Activated CD4-positive, alpha-beta T cell treated with anti-CD3 and anti-CD28 coated beads, Interleukin-2, amount 10 ng/mL, durations not matched to agents 24 days and 14 days (primary cell): ENCODE measurements at places on chromosomes 1 and 21.

DNA sequence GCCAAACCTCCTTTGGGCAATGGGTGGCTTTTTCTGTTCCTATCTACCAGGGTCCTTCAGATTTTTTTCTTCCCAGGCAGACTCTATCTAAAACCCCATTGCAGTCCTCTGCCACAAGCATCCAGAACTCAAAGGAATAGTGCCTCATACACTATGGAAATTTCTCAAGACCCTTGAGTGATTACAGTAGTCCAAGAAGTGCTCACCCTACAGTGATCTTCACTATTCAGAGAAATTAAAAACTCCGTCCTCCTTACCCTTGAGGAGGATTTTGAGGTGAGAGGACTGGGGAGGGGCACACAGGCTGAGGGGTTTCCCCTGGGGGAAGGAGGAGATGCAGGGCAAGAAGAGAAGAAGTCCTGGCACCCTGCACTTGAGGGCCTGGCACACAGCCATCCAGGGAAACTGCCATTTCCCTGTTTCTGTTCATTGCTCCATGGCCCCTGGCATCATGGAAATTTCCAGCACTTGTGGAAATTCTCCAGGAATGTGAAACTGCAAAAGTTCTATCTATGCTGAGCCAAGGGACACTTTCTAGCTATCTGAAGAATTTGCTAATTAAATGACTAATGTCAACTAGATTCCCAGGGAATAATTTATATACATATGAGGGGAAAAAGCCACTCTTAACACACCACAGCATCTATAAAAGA lies 102.5 kb upstream of the ATP1B1 start:
- no peak for DNase-seq

- DNase-seq: no peak
These were observed 83.6 kb downstream of the CLIC4 start for GRCh38 chr1:24828887-24829192.

- DNase-seq: no peak
These were observed 337.5 kb upstream of the PLXNA2 start for GRCh38 chr1:208581667-208582066.

GRCh38 chr1:199242147-199242546 lies 603.3 kb downstream of the PTPRC start:
- DNase-seq: no peak

- DNase-seq: no peak
These were observed 73.6 kb downstream of the TBX15 start for GRCh38 chr1:118914379-118915161.

DNA sequence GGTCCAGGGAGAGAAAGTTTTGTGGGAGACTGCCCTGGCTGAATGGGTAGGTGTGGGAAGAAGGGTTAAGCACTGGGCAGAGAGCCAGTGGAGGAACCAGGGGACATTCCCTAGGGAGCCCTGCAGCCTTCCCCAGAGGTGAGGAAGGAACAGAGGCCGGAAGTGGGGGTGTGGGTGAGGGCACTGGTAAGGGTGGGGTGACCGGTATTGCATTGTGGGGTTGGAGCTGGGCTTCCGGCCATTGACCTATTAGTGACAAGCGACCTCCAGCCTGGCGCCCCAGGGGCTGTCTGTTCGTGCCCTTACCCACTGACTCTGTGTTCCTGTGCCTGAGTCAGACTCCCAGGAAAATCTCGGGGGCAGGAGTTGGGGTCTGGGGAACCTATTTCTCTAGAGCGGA lies 3.5 kb upstream of the TSPAN1 start:
- no peak for DNase-seq

DNA sequence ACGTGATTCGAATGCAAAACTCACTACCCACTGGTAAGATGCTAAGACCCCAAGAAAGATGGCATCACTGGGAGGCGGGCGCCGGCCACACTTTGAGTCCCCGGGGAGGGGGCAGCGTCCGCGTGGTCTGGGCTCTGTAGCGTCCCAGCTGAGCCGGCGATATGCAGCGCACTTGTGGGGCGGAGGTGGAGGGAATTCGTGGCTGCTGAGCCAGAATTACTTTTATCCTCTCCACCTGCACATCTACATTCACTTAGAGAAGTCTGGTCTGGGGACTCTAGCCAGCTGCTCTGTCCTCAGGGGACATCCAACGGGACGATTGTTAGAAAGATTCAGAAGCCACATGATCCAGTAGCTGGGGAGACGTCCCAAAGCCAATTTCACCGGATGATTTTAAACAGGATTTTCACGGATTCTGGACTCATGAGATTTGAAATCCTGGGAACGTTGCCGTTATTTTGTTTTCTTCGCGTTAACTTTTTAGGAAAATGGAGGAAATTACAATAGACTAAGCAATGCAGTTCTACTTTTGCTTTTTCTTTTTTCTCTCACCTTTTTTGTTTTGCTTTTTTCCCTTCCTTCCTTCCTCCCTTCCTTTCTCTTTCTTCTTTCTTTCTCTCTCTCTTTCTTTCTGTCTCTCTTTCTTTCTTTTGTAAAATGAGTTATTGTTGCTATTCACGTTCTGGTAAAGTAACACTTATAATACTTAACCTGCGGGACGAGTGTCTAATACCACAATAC lies 1.3 kb downstream of the JAM2 start:
- peak; percentile 63 for DNase-seq

GRCh38 chr1:69947837-69948236 lies 257.5 kb downstream of the LRRC40 start:
- DNase-seq: no peak

DNA sequence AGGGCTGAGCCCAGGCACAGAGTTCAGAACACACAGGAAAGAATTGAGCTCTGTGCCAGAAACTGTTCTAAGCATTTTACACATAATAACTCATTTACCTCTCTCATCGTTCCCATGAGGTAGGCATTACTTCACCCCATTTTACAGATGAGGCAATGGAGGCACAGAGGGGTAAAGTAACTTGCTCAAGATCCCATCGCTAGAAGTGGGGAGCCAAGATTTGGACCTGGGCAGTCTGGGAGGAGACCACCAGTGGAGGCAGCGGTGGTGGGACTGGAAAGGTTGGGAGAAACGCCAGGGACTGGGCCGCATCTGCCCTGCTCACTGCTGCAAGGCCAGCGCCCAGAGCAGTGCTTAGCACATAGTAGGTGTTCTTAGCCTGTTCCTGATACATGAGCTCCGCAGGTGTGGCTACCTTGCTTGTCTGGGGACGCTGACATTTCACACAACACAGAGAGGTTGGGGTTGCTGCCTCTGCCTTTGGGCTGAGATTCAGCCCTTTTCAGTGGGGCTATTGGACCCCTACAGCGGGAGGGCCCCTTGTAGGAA lies 27.8 kb upstream of the EPS8L3 start:
- no peak for DNase-seq

GRCh38 chr1:64514197-64514765 lies 44.4 kb downstream of the CACHD1 start:
- no peak for DNase-seq

DNA sequence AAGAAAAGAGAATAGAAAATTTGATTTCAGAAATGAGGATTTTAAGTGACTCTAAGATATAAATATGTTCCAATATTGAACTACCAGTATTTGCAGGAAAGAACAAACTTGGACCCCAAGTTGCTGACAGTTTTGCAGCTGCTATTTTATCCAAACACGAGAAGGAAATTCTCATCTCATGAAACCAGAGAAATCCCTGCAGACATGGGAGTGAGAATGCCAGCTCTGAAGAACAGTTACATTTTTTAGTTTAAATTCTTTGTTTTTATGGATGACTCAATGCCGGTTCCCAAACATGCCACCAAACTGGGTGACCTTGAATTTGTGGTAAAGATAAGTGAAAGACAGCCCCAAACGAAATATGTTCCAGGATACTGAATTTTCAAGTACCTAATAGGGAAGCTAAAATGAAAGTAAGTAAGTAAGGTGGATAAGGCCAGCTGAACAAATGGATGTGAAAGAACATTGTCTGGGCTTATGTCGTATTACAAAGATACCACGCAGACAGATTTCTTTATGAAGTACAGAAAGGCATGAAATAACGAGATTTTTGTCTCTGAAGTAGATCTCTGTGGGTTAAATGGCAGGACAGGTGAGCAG lies 19.9 kb downstream of the TLR5 start:
- no peak for DNase-seq

DNA sequence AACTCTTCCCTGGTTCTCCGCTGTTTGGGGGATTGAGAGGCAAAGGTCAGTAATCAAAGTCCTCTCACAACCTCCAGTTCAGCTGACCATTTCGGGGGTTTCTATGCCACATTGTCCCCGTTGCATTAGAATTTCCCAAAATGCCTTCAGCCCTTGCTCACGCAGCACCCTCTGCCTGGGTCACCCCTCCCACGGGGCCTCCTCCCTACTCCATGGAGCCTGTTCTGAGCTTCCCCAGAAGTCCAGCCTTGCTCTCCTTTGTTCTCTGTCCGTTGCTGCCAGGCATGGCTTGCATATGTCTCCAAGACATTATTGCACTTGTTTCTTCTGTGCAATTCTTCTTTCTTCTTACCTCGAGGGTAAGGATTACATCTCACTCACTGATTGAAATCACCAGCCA lies 16.5 kb downstream of the DMRTB1 start:
- no peak for DNase-seq

DNA sequence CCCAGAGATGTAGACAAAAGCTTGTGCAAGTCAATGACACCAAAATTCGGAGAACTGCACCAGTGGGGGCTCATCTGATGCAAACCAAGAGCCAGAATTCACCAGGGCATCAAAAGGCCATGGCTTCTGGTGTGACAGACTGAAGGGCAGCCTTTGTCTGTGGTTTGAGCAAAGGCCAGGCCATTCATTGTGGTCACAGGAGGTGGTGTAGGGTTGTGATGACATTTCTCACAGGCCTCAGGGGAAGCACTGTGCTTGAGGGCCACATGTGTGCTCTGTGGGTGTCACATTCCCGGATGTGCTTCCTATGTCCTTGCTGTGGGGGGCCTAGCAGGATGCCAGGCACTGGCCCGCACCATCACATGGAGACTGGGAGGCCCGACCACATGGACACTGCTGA lies 22.5 kb upstream of the KCNE1 start:
- DNase-seq: no peak

DNA sequence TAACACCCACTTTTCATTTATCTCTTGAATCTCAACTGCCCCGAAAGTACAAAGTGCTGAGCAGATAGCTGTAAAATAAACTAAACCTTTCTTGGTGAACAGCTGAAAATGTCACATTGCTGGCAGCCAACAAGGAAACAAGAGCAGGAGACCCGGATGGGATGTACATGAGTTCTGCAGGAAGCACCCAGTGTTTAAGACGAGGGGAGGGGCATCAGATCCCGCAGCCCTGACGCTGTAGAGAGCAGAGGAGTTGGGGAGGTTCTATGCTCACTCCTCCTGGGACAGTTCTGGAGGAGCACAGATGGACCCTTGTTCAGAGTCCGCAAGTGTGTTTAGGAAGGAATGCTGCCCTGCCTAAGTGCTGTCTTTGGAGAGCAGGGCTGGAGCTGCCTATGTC lies 32.0 kb upstream of the EPHA8 start:
- DNase-seq: no peak

- no peak for DNase-seq
These were observed 20.7 kb downstream of the BACE2 start for GRCh38 chr21:41188486-41189149.

DNA sequence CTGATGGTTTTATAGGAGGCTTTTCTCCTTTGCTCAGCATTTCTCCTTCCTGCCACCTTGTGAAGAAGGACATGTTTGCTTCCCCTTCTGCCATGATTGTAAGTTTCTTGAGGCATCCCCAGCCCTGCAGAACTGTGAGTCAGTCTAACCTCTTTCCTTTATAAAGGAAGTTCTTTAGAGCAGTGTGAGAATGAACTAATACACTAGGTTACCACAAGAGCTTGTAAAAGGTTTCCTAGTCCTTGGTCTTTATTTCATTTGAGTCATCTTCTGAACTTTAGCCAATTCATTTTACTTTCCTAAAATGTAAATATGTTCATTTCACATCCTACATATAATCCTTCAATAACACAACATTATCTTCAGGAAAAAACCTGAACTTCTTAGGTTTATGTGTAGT lies 365.3 kb downstream of the HHIPL2 start:
- no peak for DNase-seq

- no peak for DNase-seq
These were observed 84.3 kb upstream of the L1TD1 start for GRCh38 chr1:62110198-62110817.

- DNase-seq: no peak
These were observed 23.5 kb upstream of the LBR start for GRCh38 chr1:225451340-225451739.

DNA sequence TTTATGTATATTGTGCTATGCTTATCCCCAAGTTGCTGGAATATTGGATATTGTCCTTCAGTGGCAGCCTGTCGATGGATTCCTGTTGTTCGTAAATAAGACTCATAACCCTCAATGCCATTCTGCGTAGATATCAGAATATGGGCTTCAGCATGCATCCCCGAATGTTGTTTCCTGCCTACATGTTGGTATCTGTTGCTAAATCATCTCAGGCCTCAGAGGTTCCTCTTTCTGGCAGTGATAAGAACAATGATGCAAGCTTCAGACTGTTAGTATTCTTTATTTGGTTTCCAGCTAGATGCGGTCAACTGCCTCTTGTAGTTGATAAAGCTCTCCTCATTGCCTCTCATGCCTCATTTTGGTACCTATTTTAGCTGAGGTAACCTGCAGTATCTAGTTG lies 2082.6 kb downstream of the MRPL39 start:
- no peak for DNase-seq

DNA sequence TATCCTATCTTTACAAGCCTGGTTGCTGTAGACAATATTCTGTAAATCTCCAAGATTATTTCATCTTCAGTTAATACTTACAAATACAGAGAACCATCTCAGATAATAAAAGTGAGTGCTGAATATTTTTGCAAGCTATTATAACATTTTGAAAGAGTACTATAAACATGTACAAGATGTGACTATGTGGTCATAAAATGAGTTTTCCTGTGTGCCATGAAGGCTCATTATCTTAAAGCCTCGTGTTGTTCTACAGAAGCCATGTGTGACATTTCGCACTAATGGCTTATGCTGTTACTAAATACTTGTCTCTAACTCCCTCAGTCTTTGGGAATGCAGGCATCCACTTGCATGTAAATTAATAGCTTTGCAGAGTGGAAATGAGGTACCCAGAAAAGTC lies 48.3 kb downstream of the SAMSN1 start:
- no peak for DNase-seq

DNA sequence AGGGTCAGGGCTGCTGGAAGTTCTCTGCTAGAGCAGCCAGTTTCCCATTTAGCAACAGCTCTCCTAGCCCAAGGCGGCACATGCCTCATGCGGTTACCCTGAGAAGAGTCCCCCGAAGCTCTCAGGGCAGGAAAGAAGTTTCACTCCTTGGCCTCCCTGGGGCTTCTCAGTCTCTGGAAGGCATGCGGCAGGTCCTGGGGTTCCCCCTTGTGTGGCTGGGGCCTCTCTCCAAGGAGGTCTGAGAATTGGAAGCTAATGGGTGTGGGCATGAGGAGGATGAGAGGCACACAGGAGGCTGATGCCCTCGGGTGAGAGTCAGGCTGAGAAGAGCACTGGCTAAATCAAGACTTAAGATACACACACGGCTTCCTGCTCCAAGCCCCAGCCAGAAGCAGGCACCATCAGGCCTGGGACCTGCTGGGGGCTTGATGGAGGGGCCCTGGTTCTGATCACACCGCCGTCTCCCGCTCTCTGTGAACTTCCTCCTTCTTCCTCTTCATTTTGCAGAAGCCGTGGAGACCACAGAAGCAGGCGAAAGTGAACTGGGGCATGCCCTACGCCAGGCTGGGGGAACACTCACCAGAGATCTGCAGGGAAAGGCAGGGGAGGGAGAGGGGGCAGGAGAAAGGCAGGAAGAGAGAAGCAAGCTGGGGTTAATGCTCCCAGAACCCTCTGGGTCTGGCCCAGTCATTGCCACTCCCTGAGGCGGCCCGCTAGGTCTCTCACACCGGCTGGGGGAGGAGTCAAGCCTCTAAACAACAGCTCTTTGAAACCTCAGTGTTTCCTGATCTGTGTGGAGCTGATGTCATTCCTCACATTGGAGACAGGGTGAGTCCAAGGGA lies 15.1 kb downstream of the BLACAT1 start:
- peak; percentile 91 for DNase-seq

- no peak for DNase-seq
These were observed 177.3 kb downstream of the KCTD3 start for GRCh38 chr1:215744419-215744818.
